Cardiac muscle cell (in vitro differentiated cells and primary cell): ENCODE measurements at places on chromosomes 7 and 10.

DNA sequence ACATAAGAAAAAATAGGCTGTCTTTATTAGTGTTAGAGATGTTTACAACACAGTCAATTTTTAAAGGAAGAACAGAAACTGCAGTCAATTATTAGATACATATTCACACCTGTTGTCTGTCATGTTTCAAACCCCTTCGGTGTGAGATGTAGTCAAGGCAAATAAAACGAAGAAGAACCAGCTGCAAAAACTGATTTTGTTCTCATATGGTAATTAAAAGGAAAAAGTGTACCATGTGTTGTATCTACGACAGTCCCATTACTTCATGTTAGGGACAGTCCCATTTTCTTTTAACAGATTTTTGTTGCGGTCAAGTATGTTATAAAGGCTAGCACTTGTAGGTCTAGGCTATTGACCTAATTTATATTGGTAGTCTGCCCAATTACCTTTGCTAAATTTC lies 149.4 kb downstream of the LRRN3 start:
- H3K27me3 ChIP-seq: no peaks in the 10 kb centered on the region
- H3K4me3 ChIP-seq: no peak overlapping the region
- H3K27ac ChIP-seq: no peak overlapping the region
- no peak for DNase-seq

DNA sequence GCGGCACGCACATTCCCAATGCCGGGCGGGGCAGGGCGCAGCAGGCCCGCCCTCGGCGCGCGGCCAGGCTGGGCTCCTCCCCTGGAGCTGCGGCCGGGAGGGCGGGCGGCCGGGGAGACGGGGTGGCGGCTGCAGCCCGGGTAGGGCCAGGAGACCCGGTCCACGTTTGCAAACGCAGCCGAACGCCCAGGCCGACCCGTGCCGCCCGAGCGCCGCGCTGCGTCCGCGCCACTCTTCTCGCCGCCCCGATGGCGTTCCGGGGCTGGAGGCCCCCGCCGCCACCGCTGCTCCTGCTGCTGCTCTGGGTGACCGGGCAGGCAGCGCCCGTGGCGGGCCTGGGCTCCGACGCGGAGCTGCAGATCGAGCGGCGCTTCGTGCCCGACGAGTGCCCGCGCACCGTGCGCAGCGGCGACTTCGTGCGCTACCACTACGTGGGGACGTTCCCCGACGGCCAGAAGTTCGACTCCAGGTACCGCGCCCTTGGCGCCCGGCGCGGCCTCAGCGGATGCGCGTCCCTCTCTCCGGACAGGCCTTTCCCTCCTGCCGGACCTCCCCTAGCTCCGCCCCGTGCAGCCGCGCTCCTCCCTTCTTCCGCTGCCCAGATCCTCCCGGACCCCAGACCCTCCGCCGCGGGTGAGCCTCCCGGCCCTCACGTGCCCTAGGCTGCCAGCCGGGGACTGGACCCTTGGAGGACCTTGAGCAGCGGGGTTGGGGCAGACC lies at the start of gene FKBP9:
Gene FKBP9, plus strand, starts transcription at position 115 of the 720 bp plus-strand sequence. Its CDS starts 134 bp downstream, at position 249.
- no peaks in the 10 kb centered on the region for H3K4me1 ChIP-seq
- peak within 1 kb of the TSS; percentile 44 for H3K27ac ChIP-seq

GRCh38 chr7:80089366-80089765 lies 45.3 kb upstream of the GNAI1 start:
- no peak overlapping the region for H3K27ac ChIP-seq
- H3K4me1 ChIP-seq: no peaks in the 10 kb centered on the region
- DNase-seq: no peak
- H3K36me3 ChIP-seq: no peaks in the 10 kb centered on the region
- no peaks in the 10 kb centered on the region for H3K27me3 ChIP-seq

GRCh38 chr7:95180-95862 lies 97.0 kb upstream of the FAM20C start:
- no peak for DNase-seq
- H3K27ac ChIP-seq: no peak overlapping the region

GRCh38 chr7:30091491-30091912 lies 43.3 kb upstream of the MTURN start:
- H3K4me3 ChIP-seq: no peak overlapping the region
- H3K27ac ChIP-seq: no peak overlapping the region
- H3K36me3 ChIP-seq: no peaks in the 10 kb centered on the region
- no peaks in the 10 kb centered on the region for H3K27me3 ChIP-seq

DNA sequence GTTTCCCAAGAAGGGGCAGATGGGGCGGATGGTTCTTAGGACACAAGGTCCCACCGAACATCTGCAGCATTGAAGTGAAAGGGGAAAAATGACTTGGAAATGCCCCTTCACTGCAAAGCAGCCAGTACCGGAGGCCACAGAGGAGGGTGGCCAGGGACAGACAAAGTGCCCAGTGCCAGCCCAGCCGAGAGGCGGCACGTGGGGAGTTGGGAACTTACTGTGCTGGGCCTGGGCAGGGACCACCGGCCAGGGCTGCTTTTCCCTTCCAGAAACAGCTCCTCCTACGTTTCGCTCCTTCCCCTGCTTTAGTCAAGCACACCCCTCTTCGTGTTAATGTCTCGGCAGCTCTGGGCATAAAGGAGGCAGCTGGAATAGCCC lies 129.2 kb downstream of the TNS3 start:
- no peaks in the 10 kb centered on the region for H3K27me3 ChIP-seq
- H3K27ac ChIP-seq: no peak overlapping the region
- DNase-seq: no peak
- no peaks in the 10 kb centered on the region for H3K36me3 ChIP-seq
